ENCODE measurements at places on chromosomes 2 and 18.

GRCh38 chr2:55301277-55301676 is 32.2 kb upstream of the MTIF2 start:
- no peak for DNase-seq

- no peak for DNase-seq
These were observed 195.1 kb downstream of the SEPTIN10 start for GRCh38 chr2:109418716-109419115.

- DNase-seq = no peak
These were observed 376.5 kb upstream of the KLHL29 start for GRCh38 chr2:23008440-23008839.

DNA sequence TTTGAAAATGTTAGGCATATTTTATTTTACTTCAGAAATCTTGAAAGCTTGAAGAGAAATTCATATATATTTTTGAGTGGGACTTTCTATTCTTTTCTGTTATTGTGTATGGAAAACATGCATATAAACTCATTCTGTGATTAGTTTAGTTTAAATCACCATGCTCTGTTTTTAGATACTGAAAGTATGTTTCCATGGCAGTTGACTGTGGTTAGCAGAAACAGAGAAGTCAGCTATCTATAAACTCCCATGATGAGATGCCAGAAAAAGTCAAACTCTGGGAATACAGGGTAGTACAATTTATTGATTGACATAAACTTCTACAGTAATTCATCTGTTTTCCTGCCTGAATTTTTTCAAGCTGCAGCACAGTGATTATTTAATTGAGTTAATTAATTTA is 905.3 kb upstream of the VRK2 start:
- no peak for DNase-seq

- no peak for DNase-seq
These were observed 154.0 kb downstream of the LDLRAD4 start for GRCh38 chr18:13372531-13372951.

- DNase-seq = no peak
These were observed 20.8 kb upstream of the MGAT5 start for GRCh38 chr2:134232868-134233727.

DNA sequence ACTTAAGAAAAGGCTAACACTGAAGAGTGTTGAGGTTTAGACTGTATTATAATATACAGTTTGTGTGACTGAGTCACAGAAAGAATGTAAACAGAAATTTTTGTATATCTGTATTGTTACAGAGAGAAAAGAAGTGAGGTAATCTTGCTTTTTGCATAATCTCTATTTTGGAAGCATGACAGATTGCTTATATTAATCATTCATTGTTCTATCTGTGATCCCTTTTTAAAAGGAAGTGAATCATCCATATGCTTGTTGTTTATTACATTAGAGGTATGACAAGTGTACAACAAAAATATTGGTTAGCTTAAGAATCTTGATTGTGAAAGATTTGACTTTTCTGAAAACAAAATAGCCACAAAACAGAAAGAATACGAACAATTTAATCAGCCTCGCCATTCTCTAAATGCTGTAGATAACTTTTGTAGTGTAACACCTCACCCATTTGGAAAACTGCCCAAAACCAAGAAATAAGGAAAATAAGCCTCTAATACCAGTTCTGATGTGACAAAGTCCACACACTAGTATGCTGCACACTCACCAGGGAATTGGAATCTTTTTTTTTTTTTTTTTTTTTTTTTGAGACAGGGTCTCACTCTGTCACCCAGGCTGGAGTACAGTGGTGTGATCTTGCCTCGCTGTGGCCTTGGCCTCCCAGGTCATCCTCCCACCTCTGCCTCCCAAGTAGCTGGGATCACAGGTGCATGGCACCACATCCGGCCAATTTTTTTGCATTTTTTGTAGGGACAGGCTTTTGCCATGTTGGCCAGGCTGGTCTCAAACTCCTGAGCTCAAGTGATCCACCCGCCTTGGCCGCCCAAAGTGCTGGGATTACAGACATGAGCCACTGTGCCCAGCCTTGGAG is 91.5 kb upstream of the LPIN2 start:
- DNase-seq = no peak

DNA sequence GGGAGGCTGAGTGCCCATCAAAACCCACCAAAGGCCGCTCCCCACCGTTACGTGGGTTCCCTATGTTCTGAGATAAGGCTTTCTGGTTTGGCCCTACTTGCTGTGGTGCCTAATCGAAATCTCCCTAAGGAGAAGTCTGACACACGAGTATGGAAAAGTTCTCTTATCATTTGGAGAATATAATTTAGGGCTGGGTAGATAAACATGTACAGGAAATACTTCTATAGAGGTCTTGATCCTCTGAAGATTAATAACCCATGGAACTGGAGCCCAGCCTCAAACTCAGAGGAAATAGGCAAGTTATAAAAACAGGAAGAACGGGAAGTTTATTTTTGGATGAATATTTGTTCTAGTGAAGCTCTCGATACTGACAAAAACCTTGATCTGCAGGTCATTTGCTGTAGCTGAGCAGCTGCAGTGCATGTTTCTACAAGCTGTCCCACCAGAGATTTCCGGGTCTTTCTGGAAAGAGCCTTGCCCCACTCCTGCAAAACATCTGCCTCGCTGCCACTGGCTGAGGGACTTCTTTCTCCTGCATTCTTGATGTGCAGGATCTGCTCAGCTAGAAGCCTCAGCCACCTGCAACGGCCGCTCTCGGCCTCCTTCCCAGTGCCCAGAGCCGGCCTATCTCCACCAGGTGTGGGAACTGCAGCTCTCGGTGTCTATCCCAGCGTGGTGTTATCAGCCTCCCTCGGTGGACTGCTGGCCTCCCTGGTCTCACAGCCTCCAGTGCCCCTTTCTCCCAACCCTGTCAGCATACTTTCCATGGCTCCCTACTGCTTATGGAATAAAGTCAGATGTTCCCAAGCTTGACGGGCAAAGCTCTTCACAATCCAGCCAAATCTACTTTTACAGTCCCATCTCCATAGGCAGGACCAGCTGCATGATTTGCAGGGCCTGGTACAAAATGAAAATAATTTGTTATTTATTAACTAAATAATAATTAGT is 48.6 kb downstream of the SPRED2 start:
- no peak for DNase-seq

- no peak for DNase-seq
These were observed 38.8 kb upstream of the ACYP2 start for GRCh38 chr2:54076586-54076985.

DNA sequence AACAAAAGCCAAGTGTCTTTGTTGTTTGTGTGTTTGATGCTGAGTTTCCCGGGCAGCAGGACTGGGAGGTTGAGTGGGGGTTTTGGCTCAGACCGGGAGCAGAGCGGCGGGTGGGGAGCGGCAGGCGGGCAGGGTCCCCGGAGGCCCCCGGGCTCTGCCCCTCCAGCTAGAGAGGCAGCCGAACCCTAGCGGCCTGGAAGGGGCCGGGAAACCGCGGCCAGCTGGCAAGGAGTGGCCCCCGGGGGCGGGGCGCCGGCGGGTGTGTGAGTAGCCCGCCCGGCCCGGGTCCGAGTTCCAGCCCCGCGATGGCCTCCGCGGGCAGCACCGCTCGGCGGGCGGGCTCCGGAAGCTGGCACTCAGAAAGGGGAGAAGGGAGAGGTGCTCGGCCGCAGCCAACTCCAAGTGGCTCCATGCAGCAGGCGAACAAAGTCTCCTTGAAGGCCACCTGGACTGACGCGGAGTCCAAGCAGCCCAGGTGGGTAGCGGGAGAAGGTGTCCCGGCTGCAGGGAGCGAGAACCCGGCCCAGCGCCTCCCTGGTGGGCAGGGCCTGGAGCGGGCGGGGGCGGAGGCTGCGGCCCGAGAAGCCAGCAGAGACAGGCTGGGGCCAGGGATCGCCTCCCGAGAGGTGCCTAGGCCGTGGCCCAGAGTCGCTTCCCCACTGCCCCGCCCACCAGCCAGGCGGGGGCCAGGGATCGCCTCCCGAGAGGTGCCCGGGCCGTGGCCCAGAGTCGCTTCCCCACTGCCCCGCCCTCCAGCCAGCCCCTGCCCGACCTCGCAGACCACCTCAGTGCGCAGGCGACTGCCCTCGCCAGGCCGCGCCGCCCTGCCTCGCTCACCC is at the start of gene ANKRD53:
Gene ANKRD53, plus strand, starts transcription at position 290 of the 839 bp plus-strand sequence. Its CDS starts 16 bp downstream, at position 306.
- DNase-seq = no peak

DNA sequence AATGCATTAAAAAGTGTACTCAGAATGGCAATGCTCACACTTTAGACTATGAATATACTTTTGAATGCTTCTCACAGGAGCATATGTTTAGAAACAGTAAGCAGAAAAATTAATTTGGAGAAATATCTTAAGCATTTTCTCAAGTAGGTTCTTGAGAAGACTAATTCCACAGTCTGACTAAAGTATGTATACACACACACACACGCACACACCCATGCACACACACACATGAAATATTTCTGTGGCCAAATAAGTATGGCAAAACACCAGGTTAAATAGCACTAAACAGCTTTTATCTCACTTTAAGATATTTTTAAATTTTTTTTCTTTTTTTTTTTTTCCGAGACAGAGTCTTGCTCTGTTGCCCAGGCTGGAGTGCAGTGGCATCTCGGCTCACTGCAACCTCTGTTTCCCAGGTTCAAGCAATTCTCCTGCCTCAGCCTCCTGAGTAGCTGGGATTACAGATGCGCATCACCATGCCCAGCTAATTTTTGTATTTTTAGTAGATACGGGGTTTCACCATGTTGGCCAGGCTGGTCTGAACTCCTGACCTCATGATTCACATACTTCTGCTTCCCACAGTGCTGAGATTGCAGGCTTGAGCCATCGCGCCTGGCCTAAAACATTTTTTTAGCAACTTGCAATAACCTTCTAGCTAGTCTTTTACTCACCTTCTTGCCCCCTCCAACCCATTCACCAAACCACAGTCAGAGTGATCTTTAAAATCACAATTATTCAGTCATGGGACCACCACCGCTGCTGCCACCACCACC is 67.5 kb upstream of the SCG2 start:
- no peak for DNase-seq

- DNase-seq = no peak
These were observed 27.4 kb downstream of the SLC66A2 start for GRCh38 chr18:79923896-79924585.
